Inflammatory macrophage treated with lipopolysaccharide for 1 hour (primary cell): ENCODE measurements at places on chromosomes 4 and X.

DNA sequence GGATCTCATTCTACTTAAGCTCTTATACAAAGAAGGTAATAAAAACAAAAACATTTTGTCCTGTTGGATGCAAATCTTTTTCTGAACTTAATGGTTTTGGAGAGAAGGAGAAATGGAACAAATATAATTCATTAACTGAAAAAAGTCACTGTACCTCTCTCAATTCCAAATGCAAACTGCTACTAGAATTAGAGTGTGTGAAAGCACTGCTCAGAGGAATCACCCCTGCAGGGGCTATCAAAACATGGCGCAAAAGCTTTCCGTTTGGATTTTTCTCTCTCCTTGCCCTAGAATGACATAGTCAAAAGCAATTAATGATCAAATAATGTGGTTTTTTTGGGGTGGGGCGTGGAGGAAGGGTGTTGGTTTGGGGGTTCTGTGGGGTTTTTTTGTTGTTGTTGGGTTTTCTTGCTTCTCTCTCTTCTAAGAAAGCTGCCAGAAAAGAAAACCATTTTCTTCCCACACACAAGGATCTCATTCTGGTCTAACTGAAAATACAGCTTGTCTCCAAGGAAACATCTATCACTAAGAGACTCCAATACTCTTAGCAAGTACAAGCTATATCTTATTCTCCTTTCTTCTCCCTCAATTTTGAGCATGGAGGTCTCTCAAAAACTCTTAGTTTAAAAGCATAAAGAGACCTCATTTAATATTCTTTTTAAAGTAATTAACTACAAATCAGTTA is 41.6 kb downstream of the USP46 start:
- DNase-seq = no peak

DNA sequence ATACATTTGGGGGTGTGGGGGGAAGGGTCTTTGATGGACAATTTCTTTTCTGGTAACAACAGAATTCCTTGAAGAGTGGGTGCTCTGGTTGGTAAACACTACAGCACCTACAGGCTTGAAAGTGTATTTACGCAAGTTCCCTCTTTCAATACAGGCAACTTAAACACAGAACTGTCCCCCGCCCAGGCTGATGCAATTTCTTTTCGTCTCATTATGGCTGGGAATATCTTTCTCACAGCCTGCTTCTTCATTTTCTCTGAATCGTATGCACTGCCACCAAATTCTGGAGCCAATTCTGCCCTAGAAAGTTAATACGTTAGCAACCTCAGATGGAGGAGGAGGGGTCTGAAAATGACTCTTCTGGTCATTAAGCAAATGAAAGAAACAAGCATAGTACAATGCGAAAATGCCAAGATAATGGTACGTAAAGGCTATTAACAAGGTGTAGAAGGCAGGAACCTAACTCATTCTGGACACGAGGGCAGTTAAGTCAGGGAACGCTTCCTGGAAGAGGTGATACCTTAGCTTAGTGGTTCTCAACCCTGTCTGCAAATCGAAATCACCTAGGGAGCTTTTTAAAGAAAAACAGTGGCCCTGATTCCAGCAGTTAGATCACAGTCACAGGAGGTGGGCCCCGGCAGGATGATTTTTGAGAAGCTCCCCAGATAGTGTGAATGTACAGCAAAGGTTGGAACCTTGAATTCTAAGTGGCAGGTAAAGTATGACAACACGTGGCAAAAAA is 1.0 kb downstream of the AGA start:
- DNase-seq = peak; percentile 79

DNA sequence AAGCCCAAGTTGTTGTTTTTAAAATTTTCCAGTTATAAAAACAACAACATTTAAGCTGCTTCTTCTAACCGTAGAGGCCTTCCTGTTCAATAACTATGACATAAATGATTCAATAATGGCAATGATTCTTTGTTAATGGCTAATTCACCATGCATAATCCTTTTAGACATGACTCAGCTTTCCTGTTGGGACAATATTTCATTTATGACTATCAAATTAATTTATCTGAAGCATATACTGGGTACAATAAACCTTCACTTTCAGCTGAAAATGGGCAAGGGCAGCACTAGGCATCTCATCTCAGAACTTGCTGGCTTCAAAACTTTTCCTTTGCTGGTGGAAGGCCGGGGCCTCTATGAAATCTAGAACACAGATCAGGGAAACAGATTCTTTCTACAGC is 38.9 kb downstream of the TBC1D9 start:
- no peak for DNase-seq

DNA sequence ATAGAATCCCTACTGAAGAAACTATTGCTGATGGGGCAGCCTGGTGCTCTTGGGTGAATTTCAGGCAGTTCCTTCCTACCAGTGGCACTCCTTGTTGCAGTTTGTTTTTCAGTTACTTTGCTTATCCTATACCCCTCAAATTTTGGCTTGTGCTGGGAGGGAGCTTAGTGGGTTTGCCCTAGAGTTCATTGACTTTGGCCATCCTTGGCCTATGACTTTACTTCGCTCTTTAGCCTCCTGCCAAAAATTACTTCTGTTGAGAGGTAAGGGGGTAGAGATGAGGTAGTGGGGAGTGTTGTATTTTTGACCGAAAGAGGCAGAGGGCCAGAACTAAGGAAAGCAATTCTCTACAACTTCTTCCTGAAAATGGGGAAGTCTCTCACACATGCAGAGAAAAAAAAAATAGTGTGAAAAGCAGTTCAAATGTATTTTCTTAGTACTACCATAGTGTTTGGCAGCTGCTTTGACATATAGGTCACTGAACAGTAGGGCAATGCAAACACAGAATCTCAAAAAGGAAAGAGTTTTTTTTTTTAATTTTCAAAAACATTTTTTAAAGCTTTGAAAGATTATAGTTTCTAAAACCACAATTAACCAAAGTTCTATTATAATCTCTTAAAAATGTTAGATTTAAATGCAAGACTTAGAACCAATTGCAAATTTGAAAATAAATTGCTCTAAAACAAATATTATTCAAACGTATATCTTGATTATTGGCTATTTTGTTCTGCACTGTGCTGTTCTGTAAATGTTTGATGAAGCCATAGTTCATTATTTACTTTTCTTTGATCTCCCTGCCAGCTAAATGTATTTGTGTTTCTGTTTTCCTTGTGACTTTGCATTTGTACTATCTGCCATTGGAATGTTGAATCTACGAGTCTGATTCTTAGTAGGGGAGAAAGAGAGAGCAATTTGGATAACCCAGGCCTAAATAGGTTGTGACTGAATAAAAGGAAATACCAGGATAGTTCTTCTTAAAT is 73.6 kb downstream of the DCK start:
- DNase-seq = no peak

- DNase-seq = no peak
Measured at GRCh38 chrX:25296850-25297249, 281.1 kb upstream of the ARX start.

GRCh38 chr4:64893205-64893604 is 484.0 kb upstream of the TECRL start:
- DNase-seq = no peak

DNA sequence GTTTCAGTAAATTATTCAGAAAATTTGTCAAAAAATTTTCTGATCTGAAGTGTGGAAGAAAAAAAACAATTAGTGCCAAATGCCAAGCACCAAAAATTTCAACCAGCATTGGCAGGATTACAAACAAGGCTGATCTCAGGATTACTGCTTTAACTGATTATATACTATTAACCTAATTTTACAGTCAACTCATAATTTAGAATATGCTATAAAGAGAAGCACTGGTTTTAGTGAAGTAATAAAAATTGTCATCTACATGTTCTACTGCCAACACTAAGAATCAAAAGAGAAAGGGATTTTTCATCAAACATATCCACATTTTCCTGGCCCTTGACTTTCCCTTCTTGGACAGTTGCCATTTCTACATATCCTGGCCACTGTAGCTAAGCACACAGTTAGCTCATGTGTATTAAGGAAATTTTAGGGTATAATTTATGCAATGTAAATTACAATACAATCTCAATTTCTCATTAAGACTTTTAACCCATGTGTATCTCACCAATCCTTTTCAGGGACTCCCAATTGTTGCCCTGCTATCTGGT is 33.8 kb downstream of the THOC2 start:
- no peak for DNase-seq

DNA sequence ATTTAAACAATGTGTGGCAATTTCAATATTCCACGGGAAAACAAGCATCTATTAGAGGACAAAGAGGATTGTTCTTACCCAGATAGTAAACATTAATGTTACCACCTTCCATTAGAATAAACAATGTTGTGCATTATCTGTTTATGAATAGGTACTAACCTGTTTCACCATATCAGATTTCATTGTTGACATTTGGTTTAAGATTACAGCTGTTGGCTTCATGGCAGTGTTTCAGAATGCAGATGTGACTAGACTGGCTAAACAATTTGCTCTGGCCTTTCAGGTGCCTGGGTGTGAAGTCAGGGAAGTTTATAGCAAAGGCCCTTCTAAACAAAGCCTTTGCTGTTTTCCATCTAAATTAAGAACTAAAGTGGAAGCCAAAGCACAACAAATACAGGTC is 464.7 kb upstream of the FAM47C start:
- DNase-seq = no peak

DNA sequence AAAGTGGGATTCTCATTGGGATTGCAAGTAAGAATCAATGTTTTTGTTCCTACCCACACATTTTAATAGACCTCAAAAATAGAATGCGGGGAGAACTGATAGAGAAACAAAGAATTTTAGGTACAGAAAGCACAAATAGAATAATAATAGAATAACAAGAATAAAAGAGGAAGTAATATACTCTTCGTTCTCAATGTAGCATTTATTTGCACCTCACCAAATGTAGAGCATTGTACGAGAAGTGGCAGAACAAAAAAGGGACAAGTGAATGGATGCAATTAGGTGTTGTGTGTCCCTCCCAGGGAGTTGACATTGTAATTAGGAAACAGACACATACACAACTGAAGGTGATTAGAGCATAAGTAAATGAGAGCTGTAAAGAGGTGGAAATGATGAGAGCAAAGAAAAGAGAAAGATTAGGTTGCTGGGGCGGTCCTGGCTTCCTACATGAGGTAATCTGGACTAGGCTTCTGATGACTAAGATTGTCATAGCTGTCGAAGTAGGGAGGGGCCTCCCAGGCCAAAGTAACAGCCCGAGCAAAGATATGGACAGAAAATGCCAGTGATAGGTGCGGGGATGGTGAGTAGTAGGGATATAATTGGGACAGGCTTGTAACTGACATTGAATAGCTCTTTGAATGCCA is 10.4 kb downstream of the RAB9A start:
- peak; percentile 21 for DNase-seq

GRCh38 chrX:75781611-75782010 is 3.4 kb downstream of the MAGEE2 start:
- no peak for DNase-seq

- DNase-seq = no peak
Measured at GRCh38 chrX:130857207-130857606, 45.8 kb downstream of the ENOX2 start.

GRCh38 chr4:25834411-25835107 is 28.2 kb downstream of the SEL1L3 start:
- DNase-seq = no peak

DNA sequence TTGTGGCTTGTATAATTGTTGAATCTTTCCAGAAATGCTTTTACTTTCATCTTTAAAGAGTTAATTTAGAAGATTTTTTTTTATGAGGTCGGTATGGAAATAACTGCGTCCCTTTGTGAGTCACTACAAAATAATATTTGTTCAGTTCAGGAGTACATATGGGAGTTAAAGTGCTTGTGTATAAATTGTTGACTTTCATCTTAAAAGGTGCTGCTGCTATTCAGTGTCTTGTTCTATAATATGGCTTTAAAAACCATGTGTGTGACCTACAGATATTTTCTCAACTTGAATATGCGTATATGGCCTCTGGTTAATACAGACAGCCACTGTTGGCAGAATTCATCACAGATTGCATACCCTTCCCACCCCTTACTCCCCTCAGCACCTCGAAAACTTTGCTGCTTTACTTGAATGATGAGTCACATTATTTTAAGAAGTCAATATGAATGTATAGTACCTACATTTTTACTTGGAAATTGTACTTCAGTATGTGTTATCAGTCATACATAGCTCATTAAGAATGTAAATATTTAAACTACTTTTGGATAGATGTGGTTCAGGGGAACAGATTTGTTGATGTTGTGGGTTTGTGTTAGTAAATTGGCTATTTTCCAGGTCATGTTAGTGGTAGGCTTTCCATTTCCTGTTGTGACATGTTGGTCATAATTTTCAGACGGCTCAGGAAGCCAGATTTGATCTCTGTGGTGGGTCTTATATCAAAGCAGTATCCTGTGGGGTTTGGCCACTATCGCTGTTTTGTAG is 1.5 kb downstream of the CLCN3 start:
- DNase-seq = peak; percentile 42

DNA sequence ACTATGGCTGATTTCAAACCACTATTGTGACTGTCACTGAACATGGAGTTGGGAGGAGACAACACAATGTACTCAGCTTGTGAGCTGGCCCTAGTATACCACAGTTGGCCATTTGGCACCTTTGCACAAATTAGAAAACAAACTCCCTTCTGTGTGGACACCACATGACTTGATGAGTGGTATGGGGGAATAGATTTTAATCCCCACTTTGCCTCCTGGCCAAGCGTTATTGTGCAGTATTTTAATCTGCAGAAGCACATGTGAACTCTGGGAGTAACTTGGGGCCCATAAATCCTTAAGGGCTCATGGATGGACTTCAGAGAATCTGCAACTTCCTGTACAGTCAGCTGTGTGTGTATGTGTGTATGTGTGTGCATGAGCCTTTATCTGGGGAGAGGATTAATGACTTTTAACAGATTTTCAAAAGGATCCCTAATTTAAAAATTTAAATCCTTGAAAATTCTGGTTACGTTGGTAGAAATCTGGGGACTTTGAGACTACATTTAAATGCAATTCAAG is 105.0 kb upstream of the PAQR3 start:
- DNase-seq = no peak

DNA sequence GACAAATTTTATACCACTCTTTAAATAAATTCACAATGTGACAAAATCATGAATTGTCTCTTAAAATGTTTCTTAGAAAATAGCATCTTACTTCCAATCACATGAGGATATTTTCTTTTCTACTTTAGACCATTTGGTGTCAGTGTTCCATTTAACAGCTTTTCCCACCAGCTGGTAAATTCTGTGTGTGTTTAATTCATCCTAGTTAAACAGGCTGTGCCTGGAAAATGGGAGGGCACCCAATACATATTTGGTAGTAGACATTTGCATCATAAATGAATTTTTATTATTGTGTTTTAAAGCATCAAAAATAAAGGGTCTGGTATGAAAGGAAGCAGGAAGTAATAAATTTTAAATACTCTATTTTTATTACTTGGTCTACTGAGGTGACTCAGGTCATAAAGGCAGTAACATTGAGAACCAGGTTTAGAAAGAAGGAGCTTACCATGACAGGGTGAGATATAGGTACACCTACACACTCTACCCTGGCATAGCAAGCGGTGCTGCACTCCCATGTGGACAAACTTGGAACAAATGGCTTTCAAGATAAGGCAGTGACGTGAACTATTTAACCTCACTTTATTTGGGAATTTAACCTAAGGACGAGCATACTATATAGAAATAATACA is 344.5 kb downstream of the BMPR1B start:
- DNase-seq = no peak

DNA sequence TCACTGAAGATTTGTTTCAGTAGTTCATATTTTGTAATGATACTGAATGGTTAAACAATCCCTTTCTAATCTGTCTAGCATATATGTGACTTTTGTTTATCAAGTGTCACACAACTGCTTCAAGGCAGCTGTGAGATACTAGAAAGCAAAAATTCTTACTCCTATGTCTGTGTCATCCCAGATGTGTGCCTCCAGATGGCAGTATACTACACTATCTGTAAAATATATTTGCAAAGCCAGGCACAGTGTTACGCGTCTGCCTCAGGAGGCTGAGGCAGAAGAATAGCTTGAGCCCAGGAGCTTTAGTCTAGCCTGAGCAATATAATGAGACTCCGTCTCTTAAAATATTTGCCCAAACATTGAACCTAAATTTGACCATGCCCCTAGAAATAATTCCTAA is 4.0 kb downstream of the NUDT10 start:
- DNase-seq = no peak
